ENCODE measurements at places on chromosomes 3 and 15.
A peak's percentile ranks its signal among the peaks of the same experiment; 100 is the strongest.

- no peak overlapping the region for H3K27ac ChIP-seq
- H3K4me3 ChIP-seq, result no peak overlapping the region
- peaks cover 21% of the 10 kb centered on the region for H3K27me3 ChIP-seq
- H3K4me1 ChIP-seq, result peaks cover 9% of the 10 kb centered on the region
Observed at GRCh38 chr15:48630245-48630644, 15.3 kb downstream of the FBN1 start.

DNA sequence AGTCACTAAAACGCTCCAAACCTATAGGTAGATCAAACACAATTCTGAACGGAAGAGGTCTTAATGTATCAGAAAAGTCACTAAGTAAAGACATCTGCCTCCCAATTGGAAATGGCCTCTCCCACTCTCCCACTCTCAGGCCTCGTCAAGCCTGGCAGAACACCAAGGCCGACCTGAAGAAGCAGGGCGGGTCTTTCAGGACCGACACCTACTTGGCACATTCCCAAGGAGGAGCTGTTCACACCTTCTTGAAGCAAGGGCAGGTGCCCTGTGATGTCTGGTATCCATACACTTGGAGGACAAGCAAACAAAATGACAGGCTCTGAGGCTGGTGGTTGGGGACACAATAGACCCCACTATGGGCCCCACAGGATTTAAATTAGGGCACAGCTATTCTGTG, 30.0 kb downstream of the XXYLT1 start:
- H3K27me3 ChIP-seq, result no peaks in the 10 kb centered on the region
- peak; percentile 28 for DNase-seq
- H3K36me3 ChIP-seq, result peaks cover 12% of the 10 kb centered on the region
- H3K4me3 ChIP-seq, result no peak overlapping the region

GRCh38 chr3:193297421-193297820, 56.4 kb downstream of the PLAAT1 start:
- peaks cover 4% of the 10 kb centered on the region for H3K27me3 ChIP-seq
- no peak overlapping the region for H3K27ac ChIP-seq
- no peaks in the 10 kb centered on the region for H3K36me3 ChIP-seq
- H3K4me1 ChIP-seq, result peaks cover 14% of the 10 kb centered on the region
- DNase-seq, result no peak
- no peak overlapping the region for H3K4me3 ChIP-seq

DNA sequence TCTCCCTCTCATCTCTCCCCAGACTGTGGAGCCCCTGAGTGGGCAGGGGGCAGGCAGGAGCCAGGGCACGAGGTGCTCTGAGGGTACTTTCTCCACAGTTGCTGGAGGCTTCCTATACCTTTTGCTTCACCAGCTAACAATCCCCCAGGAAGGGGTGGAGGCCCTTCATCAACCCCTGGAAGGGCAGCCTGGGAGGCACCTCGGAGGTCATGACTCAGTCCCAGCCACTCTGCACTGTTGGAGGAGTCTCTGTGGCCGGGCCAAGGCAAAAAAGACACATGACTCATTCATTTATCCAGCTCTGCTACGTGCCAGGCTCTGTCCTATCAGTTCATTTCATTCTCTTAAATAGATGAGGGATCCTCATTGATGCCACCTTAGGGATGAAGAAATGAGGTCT, 15.6 kb upstream of the KY start:
- no peaks in the 10 kb centered on the region for H3K36me3 ChIP-seq
- H3K27ac ChIP-seq, result no peak overlapping the region
- DNase-seq, result no peak
- H3K27me3 ChIP-seq, result no peaks in the 10 kb centered on the region
- H3K4me3 ChIP-seq, result no peak overlapping the region
